Stromal cell of bone marrow (primary cell): ENCODE measurements at places on chromosomes 16 and 17.

DNA sequence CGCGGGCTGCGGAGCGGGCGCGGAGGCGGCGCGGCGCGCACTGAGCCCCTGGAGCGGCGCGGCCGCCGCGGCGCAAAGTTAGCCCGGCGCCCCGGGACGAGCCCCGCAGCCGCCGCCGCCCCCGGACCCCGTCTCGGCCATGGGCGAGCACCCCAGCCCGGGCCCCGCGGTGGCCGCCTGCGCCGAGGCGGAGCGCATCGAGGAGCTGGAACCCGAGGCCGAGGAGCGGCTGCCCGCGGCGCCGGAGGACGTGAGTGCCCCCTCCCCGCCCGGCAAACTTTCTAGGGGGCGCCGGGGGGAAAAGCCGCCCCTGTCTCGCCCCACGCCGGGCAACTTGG, 388 bp downstream of the RHBDL3 start:
- DNase-seq, result no peak

- DNase-seq, result no peak
These were observed 45.7 kb downstream of the B9D1 start for GRCh38 chr17:19316761-19317358.

DNA sequence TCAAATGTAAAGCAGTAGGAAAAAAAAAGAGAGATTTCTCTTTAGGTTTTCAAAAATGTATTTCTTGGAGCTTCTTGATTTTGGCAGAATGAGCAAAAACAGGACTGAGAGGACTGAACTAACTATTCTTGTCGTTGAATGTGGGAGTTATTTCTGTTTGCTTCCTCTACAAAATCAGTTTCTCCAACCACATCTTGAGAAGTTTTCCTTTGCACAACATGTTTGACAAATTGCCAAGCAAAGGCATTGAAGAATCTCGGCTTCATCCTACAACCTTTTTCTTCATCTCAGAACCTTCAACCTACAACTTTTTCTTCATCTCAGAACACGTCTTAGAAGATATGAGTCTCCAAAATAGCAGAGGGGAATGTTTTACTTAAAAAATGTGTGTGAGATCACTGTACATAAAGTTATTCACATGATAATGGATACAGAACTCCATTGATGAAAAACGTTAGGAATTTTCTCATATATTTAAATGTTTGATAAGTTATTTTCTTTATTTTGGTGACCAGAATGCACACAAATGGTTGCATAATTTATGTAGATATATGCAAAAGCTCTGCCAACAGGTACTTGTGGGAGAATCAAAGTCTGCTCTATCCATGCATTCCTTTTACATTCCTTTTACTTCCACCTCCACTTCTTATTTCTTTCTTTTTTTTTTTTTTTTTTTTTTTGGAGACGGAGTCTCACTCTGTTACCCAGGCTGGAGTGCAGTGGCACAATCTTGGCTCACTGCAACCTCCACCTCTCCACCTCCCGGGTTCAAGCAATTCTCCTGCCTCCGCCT, 370.0 kb downstream of the KCNJ2 start:
- no peak for DNase-seq

- no peak for DNase-seq
These were observed 259.6 kb downstream of the TMEM114 start for GRCh38 chr16:8330761-8331160.

DNA sequence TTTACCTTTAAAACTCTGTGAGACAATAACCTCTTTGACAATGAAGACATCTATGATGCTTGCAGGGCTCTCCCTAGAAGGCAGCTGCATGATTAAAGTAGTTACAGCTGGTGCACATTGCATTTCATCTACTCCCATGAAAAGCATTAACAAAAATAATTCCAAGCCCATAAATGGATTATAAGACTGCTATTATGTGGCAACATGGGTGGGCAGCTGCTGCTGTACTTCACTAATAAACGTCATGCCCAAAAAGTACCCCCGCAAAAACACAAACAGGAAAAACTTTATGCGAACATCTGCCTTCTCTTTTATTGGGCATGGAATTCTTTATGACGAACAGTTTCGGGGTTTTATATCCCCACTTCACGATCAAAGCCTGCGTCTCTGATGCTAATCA, 224.9 kb downstream of the CA10 start:
- no peak for DNase-seq

- DNase-seq, result no peak
These were observed 123.9 kb downstream of the C16orf78 start for GRCh38 chr16:49497466-49497865.

DNA sequence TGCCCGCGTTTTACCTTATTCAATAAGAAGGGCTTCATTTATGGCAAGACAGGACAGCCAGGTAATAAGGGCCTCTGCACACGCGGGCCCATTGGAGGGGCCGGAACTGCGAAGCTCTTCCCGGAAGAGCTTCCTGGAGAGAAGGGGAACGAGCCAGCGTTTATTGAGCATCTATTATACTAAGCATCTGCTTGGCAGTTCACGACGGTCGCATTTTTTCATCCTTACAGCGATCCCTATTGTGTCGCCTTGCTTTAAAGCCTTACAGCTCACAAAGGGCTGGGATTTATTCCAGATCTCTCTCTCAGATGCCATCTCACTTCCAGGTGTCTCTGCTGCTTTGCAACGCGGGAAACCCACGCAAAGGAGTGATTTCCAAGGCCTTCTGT, 546 bp downstream of the ZPBP2 start:
- DNase-seq, result no peak

GRCh38 chr16:2460916-2461315, 1.0 kb downstream of the TEDC2 start:
- DNase-seq, result no peak

DNA sequence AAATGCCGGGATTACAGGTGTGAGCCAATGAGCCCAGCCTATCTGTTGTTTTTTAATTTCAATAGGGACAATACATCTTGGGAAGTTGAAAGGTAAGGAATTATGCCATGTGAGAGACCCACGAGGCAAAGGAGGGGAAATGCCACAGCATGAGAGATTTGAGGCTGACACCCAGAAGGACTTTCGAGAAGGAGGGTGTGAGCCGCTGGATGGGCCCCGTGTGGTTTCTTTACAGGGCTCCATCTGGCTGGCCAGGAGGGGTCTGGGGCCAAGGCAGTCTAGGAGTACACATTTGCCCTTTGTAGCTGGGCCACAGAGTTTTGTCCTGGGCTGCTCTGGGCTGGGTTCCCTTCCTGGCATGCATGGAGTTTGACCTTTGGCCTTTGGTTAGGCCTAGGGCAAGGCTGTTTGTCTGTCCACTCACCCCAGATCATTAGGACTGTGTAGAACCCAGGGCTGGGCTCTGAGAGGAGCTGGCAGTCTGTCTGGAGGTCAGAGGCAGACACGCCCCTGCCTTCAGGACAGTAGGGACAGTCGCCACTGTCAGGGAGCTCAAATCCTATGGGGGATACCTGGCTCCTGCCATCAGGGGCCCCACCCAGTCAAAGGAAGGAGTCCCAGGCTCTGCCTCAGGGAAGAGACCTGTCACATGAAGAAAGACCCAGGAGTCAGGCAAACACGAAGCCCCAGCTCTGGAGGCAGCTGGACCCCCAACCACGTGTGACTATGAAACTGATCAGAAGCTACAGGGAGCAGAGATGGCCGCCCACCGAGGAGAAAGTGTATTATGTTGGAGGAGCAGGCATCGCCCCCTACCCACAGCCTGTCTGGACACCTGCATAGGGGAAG, 24.2 kb upstream of the NXPH3 start:
- no peak for DNase-seq

DNA sequence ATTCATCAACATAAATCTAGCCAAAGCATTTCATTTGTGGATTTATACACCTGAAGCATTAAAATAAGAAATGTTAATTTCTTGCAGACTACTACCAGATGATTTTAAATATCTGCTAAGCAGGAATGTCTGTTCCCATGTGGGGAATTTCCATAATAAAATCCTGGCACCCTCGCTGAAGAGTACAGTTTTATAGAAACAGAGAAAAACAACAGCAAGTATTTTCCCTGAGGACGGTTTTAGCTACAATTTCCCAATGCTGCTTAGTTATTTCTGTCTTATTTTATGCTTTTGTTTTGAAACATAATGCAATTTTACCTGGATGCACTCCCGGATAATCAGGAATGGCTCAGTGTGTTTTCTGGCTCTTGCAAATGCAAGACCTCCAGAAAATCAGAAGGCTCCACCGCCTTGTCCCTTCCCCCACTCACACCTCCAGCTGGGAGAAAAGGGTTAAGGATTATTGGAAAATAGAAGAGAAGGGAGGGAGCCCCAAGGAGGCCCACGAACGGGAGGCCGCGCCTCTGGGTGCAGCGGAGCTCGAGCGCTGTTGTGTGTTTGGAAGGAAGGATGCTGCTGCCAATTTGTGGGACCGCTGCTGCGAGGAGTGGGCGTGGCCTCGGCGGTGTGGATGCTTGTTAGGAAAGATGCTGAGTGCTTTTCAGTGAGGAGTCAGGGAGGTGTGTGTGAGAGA, at the start of gene CNTNAP4:
CNTNAP4 (plus strand) TSS at position 657 of the 694 bp plus-strand sequence. CDS start 262 bp downstream, outside the sequence.
- DNase-seq, result no peak

GRCh38 chr16:82954224-82954929, 327.6 kb downstream of the CDH13 start:
- DNase-seq, result peak; percentile 62

- DNase-seq, result no peak
These were observed 3.7 kb downstream of the MVD start for GRCh38 chr16:88659160-88659559.

DNA sequence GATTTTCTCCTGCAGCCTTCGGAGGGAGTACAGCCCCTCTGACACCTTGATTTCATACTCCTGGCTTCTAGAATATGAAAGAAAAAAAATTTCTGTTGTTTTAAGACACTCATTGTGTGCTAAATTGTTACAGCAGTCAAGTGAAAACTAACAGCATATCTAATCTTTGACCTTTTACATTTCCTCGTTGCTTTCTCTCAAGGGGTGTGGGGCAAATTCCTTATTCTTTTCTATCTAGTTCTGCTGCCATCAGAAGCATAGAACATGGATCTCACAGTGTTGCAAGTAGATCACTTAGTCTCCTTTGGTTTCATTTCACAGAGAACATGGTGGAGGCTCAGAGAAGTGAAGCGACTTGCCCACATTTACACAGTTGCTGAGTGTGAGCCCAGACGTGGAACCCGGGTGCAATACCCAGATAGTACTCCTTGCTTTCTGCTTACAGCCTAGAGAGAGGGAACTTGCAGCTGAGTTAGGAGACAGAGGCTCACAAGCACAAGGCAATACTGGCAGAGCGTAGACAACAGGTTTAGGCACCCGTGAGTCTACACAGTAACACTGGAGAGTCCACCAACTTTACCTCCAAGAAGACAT, 28.7 kb upstream of the MMD start:
- DNase-seq, result no peak

DNA sequence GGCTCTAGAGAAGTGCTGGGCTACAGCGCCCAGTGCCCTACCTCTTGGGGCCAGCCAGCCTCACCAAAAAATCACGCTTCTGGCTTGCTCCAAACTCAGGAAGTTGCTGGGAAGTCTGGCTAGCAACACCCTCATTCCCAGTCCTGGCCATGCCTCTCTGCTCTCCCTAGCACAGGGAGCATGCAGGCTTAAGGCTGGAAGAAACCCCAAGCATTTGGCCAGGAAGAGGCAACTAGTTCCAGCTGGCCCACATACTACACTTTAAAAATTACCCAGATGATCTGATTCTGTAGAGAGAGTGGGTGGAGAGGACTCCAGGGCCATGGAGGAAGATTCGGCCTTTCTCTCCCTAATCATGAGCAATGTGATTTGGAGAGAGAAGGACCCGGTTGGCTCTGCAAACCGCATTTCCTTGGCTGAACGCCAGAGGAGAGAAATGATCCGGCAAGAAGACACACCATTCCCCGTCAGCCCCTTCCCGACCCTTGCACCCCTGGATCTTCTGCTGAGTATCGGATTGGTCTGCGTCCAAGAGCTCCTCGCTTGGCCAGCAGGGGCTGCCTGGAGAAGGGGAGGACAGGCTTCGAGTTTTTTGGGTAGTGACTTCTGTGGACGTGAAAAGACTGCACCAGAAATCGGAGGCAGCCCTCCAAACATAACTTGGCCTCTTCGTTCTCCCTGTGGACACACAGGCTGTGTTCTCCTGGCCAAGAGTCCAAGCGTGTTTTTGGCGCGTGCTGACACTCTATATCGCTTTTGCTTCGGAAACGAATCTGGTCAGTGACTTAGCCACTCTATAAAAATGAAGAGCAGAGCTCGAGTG, 406.3 kb downstream of the WWOX start:
- peak; percentile 89 for DNase-seq

GRCh38 chr16:65059406-65059980, 62.4 kb downstream of the CDH11 start:
- DNase-seq, result no peak

- no peak for DNase-seq
These were observed 2.1 kb downstream of the CLTC start for GRCh38 chr17:59621771-59622170.

DNA sequence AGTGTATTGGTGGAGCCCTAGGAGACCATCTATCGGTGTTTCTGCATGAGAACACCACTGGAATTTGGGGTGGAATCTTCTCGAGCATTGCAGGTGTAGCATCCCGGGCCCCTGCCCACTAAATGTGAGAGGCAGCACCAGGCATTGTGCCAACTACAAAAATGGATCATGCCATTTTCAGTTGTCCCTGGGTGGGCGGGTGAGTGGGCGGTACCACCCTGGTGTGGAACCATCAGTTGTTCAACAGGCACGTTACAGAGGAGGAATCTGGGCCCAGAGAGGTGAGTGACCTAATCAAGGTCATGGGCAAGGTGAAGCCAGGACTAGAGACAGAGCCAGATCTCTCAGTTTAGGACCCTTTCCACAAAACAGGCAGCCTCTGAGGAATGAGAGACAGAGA, 8.8 kb downstream of the PIPOX start:
- DNase-seq, result no peak

- no peak for DNase-seq
These were observed 163.5 kb downstream of the RAB11FIP4 start for GRCh38 chr17:31554930-31555329.

DNA sequence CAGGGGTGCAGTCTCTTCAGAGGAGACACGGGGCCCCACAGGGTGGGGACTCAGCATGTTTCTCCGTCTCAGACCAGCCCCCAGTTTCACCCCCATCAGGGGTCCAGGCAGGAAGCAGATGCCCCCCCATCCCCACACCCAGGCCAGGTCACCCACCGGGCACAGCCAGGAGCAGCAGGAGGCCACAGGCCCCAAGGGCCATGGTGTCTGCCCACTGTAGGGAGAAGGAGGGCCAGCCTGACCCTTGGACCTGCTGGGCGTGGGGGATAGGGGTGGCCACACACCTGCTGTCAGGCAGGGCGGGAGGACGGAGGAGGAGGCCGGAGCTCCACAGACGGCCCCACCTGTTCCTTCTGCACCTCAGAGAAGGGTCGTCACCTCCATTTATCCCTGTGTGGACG, at the start of gene TPSG1:
TPSG1 (minus strand) TSS at position 218 of the 401 bp plus-strand sequence; CDS start at position 202, 16 bp downstream.
- no peak for DNase-seq
